ENCODE measurements at places on chromosomes 11 and 22. TPM values are rescaled to one million over a fixed set of nuclear protein-coding genes. Genes with fewer than 3 reads are reported as not detected.

The KDM4E gene
- polyA plus RNA-seq, result not detected

GRCh38 chr11:126217491-126217890 is 5.9 kb downstream of the FAM118B start:
- DNase-seq, result no peak

DNA sequence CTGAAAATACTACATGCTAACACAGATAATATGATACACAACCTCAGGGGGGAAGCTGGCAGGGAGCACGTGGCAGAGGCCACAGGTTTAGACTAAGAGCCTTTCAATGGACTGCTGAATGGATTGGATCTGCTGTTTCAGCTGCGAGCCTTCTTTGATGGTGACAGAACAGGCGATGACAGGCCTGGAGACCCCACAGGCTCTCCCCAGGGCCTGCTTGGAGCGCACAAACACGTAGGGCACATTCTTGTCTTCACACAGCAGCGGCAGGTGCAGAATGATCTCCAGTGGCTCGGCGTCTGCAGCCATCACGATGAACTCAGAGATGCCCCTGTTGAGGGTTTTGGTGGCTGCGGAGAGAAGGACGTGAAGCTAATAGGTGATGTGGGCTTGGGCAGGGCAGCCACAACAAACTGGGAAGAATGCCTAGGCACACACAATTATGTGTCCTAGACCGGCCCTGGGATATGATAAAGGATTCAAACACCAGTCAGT is 13.8 kb downstream of the SNU13 start:
- no peak for DNase-seq

DNA sequence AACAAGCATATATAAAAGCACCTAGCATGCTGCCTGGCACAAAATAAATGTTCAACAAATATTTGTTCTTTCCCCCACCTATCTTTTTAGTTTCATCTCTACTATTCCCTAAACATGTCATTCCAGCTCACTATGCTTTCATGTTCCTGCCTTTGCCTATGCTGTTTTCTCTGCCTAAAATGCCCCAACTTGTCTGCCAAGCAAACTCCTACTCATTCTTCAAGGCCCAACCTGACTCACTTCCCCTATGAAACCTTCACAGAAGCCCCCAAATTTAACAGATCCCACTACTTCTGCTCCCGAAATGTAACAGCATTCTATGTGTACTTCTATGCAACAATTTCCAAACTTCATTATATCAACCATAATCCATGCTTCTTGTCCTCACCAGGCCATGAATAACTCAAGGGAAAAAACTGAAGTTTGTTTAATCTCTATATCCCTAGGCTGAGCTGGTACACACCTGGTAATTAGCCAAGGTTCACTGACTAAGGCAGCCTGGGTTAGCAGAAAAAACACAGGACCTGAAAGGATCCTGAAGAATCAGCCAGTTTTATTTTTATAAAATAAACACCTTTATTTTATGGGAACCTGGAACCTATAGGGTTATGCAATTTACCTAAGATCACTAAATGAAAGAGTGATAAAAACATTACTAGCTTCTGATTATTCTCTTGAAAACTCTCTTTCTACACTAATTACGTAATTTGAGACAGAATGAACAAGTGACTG is 72.2 kb downstream of the PAK1 start:
- DNase-seq, result no peak

GRCh38 chr11:16252373-16252772 is 104.0 kb downstream of the SOX6 start:
- DNase-seq, result no peak

The GDPD4 gene
- polyA plus RNA-seq, result 0.32 TPM

The TMPRSS13 gene
- polyA plus RNA-seq, result 0.22 TPM

The DEPDC7 gene
- polyA plus RNA-seq, result 1.6 TPM

DNA sequence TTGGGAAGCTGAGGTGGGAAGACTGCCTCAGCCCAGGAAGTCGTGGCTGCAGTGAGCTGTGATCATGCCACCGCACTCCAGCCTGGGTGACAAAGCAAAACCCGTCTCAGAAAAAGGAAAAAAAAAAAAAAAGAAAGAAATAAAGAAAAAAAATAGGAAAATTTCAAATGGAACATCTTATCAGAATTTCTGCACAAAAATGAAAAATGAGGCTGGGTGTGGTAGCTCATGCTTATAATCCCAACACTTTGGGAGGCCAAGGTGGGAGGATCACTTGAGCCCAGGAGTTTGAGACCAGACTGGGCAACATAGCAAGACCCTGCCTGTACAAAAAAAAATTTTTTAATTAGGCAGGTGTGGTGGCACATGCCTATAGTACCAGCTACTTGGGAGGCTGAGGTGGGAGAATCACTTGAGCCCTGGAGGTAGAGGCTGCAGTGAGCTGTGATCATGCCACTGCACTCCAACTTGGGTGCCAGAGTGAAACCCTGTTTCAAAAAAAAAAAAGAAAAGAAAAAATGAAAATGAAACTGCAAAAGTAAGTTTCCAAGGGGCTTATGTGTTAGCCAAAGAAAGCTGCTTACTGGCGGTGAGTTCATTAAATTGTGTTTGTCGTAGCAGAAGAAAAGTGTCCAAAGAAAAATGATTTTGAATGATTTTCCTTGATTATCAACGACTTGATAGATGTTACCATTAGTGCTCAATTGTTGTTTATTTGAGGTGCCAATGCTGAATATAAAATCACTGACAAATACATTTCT is 7.5 kb upstream of the CRKL start:
- DNase-seq, result no peak

GRCh38 chr11:48017831-48018527 is 37.6 kb downstream of the PTPRJ start:
- no peak for DNase-seq

DNA sequence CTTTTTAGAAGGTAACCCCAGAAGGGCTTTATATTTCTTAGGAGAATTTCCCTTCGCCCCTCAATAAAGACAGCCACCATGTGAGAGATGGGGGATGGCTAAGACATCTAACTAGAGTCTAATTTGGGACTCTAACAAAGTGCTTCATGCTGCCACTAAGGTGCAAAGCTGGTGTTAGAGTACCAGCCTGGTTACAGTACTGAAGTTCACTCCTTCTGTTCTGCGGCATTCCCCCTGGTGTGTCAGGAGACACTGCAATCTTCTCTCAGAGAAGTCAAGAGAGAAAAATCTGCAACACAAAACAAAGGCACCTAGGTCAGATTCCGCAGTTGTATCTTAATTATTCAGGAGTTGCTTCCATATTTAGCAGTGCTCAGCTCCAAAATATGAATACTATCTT is 603.0 kb upstream of the CADM1 start:
- DNase-seq, result no peak

DNA sequence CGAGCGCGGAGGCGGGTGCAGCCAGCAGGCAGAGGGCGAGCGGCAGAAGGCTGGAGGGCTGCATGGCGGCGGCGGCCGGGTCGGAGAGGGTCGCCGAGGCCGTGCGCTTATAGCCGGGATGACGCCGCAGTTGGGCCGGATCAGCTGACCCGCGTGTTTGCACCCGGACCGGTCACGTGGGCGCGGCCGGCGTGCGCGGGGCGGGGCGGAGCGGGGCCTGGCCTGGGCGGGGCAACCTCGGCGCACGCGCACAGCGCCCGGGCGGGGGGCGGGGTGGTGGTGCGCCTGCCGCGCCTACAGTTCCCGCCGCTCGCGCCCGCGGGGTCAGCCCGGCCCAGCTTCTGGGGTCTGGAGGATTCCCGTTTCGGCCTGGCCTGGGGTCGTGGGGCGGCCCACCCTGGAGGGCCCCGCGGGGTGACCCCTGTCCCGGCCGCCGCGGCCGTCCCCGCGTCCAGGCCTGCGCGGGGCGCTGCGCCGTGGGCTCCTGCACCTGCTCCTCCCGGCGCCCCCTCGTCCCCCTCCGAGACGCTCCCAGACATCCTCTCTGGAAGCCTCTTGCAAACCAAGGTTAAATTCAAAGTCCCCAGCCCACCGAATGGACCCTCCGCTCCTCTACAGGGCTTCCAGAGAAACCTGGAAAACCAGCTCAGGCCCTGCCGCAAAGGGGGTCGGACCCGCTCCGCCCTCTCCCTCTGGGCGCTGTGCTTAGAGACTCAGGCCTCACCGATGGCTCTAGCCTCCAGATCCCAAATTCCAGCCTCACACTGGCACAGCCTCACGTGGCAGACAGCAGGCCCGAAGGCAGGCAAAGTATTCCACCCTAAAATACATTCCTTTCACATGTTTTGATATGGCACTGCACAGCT is at the start of gene CTSD:
Gene CTSD (minus strand): TSS at position 132 of the 866 bp plus-strand sequence. CDS start 68 bp downstream, at position 64.
- peak; percentile 85 for DNase-seq

DNA sequence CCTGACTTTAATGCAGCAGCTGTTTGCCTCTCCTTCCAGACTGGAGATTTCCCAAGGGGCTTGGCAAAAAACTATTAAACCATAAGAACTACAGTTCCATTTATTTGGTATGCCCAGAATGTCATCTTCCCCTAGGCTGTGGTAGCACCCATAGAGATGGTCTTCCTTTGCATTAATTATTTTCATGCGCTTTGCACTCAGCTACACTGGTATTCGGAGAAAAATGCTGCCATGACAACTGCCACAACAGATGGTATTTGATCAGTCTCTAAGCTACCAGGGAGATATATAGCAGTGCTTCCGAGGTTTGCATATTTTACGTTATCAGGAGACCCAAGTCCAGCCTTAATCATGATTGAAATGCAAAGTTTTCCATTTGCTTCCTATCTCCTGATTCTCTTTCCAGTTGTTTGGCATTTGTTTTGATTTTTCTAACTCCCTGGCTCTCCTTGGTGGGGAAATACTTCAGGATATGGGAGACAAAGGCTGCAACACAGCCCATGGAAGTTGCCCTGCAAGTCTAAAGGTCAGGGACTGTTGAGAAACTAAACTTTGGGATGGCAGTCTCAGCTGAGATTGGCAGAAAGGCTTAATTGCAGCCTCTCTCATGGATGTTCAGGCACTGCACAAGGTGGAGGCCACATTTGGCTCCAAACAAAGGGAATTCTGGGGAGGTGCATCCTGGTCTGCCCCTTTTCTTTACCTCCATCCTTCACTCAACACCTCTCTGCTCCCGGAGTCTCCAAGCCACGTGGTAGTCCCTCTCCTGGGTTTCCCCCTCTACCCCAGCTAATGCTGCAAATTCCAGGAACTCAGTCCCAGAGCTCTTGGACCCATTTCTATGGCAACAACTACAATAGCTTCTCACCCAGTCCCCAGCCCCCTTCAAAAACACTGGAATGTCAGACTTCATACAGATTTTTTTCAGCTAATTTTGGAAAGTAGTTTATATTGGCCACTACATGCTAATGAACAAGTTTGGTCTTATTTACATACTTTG is 151.8 kb downstream of the NAV2 start:
- no peak for DNase-seq

GRCh38 chr11:76810151-76810853 is 27.1 kb downstream of the TSKU start:
- no peak for DNase-seq

DNA sequence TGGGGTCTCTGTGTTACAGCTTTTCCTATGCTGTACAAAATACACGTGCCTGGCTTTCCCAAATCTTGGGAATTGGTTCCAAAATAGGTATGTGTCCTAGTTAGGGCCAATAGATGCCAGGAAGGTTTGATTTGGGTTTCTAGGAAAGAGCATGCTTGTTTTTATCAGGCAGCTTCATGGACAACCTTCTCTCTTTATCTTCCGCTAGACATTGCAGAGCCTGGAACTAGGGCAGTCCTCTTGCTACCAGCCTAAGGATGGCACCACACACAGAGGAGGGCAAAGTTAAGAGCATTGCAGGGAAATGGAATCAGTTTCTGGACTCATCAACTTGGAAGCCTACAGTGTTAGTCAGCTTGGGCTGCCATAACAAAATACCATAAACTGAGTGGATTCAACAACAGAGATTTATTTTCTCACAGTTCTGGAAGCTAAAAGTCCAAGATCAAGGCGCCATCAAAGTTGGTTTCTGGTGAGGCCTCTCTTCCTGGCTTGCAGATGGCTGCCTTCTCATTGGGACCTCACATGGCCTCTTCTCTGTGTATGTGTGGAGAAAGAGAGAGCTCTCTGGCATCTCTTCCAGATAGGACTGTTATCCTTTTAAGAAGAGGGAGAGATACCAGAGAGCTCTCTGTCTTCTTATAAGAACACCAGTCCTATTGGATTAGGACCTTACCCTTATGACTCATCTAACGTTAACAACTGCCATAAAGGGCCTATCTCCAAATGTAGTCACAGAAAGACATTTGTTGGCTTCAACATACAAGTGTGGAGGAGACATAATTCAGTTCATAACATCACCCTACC is 27.3 kb upstream of the CREB3L1 start:
- no peak for DNase-seq

DNA sequence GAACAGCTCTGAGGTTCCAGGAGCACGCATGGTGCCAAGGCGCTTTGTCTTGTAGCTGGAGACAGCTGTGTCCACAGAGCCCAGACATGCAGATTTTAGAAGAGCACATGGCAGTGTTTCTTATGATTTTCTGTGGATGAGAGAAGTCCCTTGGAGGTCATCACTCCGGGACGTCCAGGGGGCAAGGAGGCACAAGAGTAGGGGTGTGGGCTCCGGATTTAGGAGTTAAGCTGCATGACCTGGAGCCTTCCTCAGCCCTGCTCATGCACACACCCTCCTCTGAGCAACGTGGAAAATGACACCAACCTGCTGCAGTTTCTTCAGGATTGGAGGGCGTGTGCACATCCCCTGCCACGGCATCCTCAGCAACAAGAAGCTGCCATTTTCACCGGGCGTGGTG is 1286.7 kb downstream of the TBC1D22A start:
- no peak for DNase-seq

The OR52I2 gene
- polyA plus RNA-seq, result not detected

The NNMT gene
- 136 TPM for polyA plus RNA-seq

DNA sequence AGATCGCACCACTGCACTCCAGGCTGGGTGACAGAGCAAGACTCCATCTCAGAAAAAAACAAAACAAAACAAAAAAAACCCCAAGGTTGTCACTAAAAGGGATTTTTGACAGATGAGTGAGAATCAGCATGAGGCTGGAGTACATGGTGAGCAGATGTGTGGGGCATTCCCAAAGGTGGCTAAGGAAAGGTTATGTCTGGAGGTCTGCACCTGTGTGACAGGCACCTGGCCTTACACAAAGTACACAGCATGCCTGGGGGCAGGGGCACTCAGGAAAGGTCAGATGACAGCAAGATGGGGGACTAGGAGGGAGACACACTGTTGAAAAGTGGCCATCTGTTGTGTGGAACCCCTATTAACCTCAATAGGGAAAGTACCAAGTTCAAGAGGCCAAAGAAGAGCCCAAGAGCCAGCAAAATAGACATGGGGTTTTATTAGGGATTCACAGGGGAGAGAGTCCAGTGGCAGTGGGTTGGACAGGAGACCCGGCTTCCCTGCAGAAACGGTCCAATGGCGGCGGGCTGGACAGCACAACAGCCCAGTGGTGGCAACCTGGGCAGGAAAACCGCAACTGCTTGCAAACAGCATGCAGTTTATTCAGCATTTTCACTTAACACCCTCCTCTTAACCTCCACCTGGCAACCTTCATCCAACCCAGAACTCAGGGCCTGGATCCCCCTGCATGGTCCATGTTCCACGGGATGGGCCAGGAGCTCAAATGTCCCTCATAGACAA is 101.1 kb downstream of the MICAL2 start:
- no peak for DNase-seq

The BIK gene
- not detected for polyA plus RNA-seq

DNA sequence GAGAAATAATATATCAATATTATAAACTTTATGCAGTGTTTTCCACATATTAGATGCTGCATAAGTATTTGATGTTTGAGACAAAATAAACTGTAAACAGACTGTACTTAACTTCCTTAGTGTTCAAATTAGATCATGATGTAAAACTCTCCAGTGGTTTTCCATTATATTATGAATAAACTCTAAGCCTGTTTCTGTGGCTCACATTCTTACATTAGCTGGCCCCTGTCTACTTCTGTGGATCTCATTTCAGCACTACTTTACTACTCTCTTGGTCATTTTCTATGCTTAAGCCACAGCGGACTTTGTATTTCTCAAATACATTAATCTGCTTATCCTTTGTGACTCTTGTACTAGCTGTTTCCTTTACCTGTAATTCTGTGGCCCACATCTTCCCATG is 55.6 kb downstream of the ARHGEF12 start:
- DNase-seq, result no peak

The MMP11 gene
- polyA plus RNA-seq, result 1.4 TPM

The FGF19 gene
- polyA plus RNA-seq, result not detected

Measured in ovary (tissue), 10 donors.